ENCODE measurements at places on chromosomes 3 and 15. TPM values are rescaled to one million over a fixed set of nuclear protein-coding genes. Genes with fewer than 3 reads are reported as not detected.

Gene MEX3B
- total RNA-seq = 11.1 TPM

Gene CCDC54
- not detected for total RNA-seq

Gene ASB14
- total RNA-seq = not detected

Gene SUCNR1
- total RNA-seq = under 0.01 TPM

Gene EBLN2
- 9.6 TPM for total RNA-seq

Gene GOLGA8S
- not detected for total RNA-seq

Gene ZSCAN29
- total RNA-seq = 12.5 TPM

Gene EXD1
- total RNA-seq = not detected

Measured in bladder microvascular endothelial cell (primary cell).